ENCODE measurements at places on chromosomes 7 and 10.

DNA sequence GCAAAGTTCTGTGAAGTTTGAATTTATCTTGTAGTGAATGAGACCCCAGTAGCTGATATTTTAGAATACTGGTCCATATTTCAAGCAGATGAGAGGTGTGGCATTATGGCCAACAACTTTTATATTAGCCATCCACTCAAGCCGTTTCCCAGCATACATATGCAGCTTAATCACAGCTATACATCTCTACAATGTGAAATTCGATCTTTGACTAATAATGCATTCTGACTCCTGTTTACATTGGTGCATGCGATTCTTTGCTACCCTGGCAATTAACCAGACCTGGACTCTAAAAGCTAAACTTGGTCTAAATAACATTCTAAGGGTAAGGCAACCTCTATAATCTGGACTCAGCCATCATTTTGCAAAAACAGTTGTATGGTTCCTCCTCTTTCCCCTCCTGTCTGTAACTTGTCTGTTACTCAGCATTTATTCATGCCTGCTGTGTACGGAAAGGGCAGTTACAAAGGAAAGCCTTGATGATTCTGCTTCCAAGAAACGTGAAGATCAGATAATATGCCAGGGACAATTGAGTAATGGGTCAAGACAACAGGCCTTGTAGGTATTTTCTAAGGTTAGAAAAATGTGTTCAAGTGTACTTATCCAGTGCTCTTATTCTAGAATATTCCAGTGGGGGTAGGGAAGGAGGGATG lies 50.6 kb downstream of the PNLIPRP2 start:
- no peak for DNase-seq

DNA sequence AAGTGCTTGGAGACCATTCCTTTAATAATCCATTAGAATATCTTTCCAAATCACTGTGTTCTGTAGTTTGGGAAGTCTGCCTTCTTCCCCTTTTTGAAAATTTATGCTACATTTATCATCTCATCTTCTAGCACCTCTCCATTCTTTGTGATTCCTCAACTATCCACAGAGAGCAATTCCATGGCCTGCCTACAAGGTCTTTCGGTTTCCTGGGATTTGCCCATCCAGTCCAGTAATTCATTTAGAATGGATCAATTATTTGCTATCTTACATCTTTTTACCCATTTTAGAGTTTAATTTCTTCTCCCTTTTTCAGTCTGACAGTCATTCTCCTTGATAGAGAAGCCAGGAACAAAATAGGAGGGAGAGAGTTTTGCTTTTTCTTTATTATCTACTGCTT lies 179.8 kb downstream of the ST7 start:
- peak; percentile 21 for DNase-seq

GRCh38 chr10:33041783-33042437 lies 83.9 kb upstream of the ITGB1 start:
- DNase-seq = no peak

DNA sequence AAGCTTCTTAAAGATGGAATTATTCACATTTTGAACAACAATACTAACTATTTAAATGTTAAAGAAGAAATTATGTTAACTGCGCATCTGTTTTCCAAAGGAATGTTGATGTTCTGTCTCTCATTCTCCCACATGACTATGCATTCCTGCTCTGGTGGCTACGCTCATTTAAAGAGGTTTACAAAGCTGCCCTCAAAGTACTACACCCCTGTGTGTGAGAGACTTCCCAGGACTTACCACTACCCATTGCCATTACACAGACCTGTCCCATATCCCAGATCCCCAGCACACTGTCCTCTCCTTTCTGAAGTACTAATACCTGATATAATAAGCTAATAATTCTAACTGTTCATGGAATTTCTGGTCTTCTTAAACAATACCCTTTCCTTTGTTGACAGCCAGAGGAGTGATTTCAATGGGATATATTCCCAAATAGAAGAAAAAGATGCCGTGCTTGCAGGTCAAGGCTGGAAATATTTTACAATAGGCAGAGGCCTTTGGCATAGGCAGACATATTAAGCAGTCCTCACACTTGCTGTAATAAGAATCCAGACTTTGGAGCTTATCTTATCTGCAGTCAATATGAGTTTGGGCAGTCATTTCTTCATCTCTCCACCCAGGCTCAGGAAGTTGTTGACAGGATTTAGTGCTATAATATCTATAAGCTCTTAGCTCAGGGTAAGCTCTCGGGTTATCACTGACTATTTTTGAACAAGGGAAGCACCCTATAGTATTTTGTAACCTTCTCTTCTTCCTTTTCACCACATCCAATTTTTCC lies 12.2 kb downstream of the LIPF start:
- no peak for DNase-seq

DNA sequence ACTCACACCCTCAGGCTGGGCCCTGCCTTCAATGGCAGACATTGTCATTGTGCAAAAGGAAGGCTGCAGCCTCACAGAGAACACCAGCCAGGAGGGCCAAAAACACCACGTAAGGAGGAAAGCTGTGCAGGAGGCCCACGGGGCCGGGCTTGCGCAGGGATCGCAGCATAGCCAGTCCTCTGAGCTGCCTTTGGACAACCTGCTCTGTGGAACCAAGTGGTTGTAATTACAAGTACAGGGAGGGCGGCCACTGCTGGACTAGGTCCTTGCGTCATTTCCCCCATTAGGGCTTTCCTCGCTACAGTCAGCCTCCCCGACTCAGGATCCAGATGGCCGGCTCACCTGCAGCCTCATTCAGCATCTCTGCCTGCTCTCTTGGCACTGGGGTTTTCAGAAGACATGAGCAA lies 66.9 kb downstream of the FAM53B start:
- DNase-seq = no peak

DNA sequence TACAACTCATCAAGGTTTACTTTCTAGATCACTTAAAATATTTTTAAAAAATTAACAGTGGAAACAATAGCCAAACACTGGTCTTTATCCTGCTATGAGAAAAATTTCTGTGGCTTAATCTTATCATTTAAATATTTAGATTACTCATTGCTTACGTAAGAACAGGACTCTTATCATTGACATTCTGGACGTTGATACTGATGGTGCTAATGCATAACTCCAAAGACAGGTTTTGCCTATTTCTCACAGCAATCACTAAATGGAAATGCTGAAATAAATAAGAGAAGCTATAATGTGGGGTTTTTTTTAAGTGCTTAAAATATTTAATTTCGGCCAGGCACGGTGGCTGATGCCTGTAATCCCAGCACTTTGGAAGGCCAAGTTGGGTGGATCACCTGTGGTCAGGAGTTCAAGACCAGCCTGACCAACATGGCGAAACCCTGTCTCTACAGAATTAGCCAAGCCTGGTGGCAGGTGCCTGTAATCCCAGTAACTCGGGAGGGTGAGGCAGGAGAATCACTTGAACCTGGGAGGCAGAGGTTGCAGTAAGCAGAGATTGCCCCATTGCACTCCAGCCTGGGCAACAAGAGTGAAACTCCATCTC lies 195.0 kb downstream of the HGF start:
- DNase-seq = peak; percentile 48

DNA sequence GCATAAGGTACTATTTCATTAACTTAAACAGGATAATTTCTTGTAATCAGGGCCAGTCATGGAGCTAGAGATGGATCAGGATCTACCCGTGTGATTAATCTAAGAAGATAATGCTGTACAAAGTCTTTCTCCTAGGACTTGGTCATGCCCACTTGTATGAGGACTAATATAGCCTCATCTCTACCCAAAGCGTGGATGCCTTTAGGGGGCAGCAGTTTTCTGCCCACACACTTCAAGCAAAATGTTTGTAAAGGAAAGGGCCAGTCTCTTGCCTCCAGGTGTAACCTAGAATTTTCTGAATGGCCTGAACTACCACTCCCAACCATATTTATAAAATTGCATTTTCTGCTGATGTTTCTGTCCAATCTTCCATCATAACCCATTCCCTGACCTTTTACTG lies 764.0 kb upstream of the IGFBP3 start:
- DNase-seq = no peak

DNA sequence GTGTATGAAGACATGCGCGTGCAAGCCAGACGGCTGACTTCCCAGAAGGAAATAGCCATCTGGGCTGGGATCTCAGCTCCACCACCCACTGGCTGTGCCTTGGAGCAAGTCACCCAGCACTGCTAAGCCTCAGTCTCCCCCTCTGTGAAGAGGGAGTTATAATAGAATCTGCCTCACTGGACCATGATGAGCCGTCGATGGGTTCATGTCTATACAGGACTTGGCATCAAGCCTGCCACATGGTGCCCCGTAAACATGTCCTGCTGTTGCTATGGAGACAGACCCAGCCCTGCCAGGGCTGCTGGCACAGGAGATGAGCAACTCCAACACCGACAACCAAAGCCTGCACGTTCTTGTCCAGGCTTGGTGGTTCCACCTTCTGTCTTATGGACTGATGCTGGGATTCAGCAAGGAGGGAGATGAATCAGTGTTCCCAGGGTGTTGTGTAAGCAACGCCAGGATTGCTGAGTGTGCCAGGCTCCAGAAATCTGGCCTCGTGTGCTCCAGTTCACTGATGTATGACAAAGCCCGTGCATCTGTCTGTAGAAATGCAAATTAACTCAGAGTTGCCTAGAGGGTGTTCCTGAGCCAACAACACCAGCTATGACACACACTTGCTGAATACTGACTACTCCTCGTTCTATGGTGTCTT lies 5.6 kb downstream of the GPR15LG start:
- DNase-seq = peak; percentile 34

GRCh38 chr10:43131906-43132305 lies 6.3 kb upstream of the CSGALNACT2 start:
- DNase-seq = no peak

DNA sequence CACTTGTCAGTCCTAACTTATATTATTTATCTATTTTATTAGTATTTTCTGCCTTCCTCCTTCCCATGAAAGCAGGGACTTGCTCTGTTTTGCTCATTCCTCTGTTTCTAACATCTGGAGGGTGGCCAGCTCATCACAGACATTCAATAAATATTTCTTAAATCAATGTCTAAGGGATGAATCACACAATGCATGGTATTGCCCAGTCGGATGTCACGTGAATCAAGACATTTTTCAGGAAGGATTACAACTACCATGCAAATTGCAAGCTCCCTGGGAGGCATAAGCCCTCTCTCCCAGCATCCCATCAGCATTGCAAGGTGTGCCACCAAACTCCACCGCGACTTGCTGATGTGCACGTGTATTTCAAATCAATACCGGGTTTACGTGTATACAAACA lies 146.6 kb upstream of the RNF32 start:
- no peak for DNase-seq

GRCh38 chr7:100456562-100456961 lies 7.5 kb downstream of the SPACDR start:
- no peak for DNase-seq

DNA sequence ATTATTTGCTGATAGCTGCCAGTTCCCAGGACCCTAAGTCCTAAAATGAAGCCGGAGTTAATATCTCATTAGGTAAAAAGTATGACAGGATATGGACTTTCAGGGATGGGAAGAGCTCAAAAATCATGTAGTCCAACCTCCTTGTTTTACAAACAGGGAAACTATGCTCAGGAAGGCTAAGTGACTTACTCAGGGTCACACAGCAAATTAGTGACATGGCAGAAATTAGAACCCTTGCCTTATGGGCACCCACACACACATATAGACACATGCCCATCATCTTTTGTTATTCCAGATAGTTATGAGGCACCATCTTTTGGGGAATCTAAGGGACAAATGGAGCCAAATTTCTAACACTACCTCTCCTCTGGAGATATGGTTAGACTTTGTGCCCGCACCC lies 91.2 kb upstream of the ARID5B start:
- DNase-seq = no peak

DNA sequence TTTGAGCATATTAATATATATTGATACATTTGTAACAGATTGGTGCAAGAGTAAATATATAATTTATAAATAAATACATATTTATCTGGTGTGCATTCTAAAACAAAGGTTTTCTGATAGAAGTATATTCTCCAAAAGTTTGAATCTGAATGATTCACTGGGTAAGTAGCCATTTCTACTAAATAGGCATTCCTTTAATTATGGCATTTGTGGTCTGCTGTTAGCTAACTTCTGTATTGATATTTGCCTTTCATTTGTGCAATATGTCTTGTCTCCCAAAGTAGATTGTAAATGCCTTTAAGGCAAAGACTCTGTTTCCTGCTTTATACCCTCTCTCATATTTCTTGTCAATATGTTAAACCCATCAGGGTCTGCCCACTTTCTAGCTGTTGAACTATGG lies 11.1 kb upstream of the ARID5B start:
- DNase-seq = peak; percentile 46

GRCh38 chr10:110842326-110842904 lies 29.3 kb upstream of the PDCD4 start:
- DNase-seq = no peak

DNA sequence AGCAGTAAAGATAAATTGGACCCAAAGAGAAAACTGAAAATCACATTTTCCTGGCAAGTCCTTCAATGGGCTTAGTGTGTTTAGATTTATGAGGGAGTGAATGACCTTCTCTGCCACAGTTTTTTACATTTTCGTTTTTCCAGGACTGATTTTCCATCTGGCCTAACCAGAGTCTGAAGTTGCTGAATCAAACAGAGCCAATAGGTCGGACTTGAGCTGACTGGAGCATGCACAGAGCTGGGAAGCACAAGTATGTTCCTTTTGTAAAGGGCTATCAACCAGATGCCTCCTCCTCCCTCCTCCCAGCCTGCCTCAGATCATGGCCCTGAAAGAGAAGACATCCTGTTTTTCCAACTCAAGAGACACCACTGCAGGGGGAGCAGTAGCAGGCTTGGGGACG lies 126.0 kb upstream of the ANKRD1 start:
- DNase-seq = no peak

DNA sequence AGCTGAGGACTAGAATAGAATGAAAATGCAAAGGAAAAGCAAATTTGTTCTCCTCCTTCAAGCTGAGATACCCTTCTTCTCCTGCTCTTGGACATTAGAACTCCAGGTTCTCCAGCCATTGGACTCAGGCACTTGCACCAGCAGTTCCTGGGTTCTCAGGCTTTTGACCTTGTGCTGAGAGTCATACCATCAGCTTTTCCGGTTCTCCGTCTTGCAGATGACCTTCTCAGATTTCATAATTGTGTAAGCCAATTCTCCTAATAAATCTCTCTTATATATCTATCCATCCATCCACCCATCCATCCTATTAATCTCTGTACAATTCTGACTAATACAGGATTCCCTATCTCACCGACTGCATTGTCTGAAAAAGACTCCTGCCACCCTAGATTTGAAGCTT lies 108.3 kb downstream of the AHR start:
- DNase-seq = peak; percentile 68

DNA sequence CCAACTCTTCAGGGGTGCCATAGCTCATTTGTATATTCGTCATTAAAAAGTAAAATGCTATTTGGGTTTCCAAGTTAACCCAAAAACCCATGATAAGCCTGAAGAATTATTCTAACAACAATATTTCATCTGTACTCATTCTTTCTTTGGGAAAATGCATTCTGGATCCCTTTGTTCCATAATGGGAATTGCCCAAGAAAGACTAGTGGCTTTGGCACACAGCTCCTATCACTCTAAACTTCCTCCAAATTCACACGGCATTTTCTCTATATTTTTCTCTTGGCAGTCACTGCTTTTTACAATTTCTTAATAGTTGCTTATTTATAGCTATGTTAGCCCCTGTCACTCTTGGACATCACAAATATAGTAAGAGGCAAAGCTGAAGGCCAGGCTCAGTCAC lies 29.1 kb downstream of the CHCHD3 start:
- DNase-seq = no peak
